ENCODE measurements at places on chromosomes 1 and 21.

- DNase-seq, result no peak
Measured at GRCh38 chr21:26962621-26963181, 4.2 kb downstream of the ADAMTS5 start.

DNA sequence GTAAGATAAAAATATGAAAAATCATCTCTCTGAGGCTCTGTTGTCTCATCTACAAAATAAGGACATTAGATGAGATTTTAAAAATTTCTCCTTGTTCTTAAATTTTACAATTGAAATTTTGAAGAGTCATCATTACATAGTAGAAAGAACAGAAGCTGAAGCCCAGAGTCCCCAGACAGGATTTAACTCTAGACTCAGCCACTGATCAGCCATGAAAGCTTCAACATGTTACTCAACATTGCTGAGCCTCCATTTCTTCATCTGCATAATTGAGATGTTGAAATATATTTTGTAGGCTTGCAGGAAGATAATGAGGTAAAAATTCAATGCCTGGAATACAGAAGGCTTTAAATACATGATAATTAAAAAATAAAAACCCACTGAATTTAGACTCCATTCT is 633.3 kb downstream of the LMO4 start:
- no peak for DNase-seq

DNA sequence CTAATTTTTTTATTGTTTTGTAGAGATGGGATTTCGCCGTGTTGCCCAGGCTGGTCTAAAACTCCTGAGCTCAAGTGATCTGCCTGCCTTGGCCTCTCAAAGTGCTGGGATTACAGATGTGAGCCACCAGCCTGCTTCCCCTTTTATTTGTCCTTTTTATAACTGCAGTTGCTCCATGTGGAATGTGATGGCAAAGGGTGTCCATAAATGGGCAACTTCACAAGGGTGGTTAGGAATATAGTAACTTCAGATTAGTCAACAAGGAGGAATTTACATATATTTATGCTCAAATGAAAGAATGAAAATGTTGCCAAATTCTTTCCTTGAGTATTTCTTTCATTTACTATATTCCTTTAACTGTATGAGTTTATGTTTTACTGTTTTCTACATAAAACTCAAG is 182.9 kb downstream of the BACH1 start:
- DNase-seq, result no peak

DNA sequence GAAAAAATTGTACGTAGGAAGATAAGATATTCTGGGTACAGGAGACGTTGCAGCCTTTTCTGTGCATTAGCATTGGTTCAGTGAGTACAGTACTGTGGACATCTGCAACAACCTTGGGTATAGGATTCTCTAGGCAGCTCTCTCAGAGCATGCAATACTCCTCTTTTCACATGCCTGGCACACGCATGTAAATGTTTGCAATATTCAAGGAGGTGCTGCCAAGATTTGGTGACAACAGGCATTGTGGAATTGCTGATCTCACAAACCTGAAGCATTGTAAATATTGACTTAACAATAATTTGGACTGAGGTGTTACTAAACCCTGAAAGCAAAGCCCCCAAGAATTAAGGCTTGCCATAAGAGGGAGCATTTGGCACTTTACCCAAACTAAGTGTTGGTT is 126.8 kb downstream of the GRIK1 start:
- no peak for DNase-seq

- DNase-seq, result peak; percentile 73
Measured at GRCh38 chr1:39666772-39667171, 5.1 kb downstream of the NT5C1A start.

DNA sequence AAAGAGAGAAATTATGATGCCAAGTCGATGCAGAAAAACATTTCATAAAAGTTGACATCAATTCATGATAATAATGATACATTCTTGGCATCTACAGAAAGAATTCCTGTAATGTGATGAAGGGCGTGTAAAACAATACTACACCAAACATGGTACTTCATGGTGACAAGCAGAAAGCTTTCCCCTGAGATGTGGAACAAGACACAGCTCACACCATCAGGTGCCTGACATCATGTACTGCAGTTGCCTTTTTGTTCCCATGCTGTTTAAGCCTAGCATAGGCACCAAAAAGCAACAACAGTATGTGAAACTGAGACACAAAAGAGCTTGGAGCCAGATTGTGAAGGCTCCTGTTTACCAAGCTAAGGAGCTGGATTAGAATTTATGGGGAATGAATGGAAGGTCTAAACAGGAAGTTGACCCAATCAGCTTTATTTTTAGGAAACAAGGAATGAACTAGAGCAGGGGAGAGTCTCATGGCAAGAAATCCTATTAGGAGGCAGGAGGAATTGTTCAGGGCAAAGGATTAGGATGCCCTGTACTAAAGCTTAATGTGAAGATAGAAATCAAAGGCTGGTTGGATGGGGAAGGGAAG is 67.2 kb downstream of the SYDE2 start:
- DNase-seq, result no peak

GRCh38 chr1:44500181-44501046 is 95.4 kb downstream of the RNF220 start:
- DNase-seq, result no peak

DNA sequence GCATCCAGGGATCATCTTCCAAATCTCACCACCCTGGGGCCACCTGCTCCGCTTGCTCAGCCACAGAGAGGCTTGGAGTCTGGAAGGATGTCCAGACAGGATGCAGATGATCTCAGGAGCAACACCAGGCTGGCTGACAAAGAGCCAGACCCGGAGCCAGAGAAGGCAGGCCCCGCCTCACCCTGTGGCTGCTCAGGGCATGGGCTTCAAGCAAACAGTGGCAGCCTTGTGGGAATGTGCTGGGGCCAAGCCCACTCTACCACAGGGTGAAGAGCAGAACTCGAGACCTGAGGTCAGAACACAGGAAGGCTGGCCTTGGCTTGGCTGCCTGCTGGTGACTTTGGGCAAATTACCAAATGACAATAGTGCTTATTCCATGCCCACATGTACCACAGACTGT is 45.5 kb downstream of the MRPL37 start:
- DNase-seq, result no peak

- no peak for DNase-seq
Measured at GRCh38 chr1:229266274-229266673, 4.6 kb upstream of the RAB4A start.

GRCh38 chr1:58739856-58740466 is 40.1 kb upstream of the MYSM1 start:
- DNase-seq, result no peak

DNA sequence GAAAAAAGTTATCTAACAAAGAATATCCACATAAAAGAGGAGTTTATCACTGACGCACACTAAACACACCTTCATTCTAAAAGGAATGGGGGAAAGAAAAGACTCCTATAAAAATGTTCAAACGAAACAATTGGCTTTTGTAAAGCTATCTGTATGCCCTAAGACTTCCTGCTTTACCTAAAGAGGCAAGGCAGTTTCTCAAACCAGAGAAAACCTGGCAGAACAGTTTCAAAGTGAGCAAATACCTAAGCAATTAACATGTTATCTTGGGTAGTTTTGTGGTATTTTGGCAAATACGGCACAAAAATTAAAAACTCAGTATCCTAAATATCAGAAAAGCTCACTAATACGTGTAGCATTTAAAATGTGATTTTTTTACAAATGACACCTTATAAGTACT is 1.9 kb downstream of the PUM1 start:
- DNase-seq, result no peak
